ENCODE measurements at places on chromosomes 6 and 20.

DNA sequence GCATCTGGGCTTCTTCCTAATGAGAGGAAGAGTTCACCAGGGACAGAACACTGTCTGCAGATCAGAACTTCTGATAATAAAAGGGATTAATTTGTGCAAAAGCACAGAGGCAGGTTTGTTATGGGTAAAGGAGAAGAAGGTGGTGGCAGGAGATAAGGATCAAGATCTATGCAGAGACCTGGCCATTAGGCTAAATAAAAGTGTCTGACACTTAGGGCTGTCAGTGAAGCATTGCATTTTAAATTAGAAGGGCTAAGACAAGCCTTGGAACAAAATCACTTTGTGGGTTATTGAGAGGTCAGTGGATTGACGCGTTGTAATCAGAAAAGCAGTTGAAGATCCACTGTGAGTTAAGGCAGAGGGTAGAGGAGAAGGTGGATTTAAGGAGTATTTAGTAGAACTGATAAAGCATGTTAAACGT is 76.8 kb downstream of the MAP3K4 start:
- no peak for ATAC-seq

DNA sequence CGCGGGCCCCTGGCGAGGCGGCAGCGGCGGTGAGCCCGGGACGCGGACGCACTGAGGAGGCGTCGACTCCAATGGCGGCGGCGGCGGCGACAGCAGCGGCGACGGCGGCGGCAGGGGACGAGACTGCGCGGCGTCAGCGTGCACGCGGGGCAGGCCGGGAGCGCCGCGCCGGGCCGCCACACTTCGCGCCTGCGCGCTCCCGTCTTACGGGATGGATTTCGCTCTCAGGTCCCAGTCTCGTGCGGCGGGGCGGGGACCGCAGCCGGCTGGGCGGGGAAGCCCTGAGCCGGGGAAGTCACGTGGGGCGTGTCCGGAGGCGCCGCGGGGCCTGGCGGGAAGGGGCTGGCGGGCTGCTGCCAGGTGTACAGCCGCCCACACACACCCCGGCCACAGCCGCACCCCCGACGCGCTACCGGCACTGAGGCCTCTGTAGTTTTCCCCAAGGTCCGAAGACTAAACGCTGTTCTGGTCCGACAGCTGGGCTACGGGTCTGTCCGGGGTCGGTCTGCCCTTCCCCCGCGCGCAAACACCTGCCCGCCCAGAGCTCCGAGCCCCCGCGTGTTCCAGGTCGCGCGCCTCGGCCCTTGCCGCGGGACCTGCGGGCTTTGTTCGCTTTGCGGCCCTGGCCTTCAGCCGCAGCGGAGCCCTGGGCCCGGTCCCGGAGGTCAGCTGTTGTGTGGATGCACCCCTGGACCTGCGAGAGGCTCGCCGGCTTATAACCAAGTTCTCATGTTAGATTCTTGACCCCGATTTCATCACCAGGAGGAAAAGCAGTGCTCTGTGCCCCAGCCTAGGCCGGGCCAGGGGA is at the start of gene YTHDF1:
Gene YTHDF1, minus strand, starts transcription at position 91 of the 808 bp plus-strand sequence. CDS start 239 bp downstream, outside the sequence.
- ATAC-seq = peak; percentile 96

DNA sequence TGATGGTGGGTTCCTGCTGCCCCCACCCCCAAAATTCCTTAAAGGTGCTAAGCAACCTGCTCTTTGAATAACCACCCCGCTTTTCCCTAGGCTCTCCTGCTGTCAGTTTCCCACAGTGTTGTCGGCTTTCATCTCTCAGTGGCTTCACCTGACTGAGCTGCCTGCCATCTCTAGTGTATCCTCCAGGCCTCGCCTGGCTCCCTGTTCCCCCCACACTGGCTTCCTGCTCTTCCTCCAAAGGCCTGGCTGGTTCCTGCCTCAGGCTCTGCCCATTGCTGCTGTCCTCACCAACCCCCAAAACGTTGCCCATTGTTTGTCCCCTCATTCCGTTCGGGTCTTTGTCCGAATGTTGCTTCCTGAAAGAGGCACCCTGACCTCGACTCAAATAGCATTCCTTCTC is 93.8 kb upstream of the POPDC3 start:
- no peak for ATAC-seq

- no peak for ATAC-seq
Measured at GRCh38 chr6:26594730-26595632, 1.8 kb upstream of the ABT1 start.

DNA sequence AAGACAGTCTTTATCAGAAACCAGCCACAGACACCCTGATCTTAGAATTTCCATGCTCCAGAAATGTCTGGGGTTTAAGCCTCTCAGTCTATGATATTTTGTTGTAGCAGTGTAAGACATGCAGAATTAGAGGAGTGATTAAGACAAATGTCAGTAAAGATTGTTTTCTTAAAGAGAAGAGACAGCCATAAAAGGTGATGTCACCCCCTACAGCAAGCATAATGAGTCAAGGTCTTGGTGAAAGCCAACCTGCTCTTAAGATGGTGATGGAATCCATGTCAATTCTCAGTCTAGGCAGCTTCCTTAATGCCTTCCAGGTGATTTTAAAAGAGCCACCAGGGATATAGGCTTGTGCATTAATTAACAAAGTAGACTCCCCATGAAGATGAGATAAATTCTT is 849.9 kb upstream of the EPHA7 start:
- no peak for ATAC-seq

GRCh38 chr6:167574431-167575151 is 249.7 kb downstream of the TTLL2 start:
- no peak for ATAC-seq

- no peak for ATAC-seq
Measured at GRCh38 chr6:97461218-97461617, 178.2 kb upstream of the MMS22L start.

DNA sequence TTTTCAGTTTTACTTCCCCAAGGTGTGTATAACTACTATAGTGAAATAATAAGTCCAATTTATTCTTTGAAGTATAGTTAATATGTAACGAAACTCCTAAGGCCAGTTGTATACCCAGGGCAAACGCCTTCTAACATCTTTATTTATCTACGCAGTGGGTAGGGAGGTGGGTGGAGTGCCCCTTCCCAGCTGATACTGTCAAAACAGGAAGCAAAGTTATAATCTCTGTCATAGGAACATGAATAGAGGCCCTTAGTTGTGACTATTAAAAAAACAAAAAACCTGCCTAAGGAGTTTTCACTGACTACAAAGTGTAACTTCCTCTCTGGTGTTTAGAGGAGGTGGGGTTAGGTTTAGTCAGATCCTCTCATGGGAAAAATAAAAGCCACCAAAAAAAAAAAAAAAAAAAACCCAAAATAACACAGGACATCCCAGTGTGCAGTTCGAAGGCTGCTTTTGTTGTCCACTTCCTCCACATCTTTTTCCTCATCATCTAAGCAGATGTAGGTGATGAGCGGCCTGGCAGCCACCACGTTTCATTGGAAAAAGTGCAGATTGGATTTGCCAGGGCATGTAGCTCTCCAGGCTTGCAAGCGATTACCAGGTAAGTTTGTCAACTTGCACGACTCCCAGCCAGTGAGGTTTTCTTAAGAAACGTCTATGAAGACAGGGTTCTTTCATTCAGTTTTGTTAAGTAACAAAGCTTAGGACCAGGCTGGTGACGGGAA is 58.7 kb downstream of the UTRN start:
- peak; percentile 60 for ATAC-seq
